ENCODE measurements at places on chromosomes 7 and 10.

DNA sequence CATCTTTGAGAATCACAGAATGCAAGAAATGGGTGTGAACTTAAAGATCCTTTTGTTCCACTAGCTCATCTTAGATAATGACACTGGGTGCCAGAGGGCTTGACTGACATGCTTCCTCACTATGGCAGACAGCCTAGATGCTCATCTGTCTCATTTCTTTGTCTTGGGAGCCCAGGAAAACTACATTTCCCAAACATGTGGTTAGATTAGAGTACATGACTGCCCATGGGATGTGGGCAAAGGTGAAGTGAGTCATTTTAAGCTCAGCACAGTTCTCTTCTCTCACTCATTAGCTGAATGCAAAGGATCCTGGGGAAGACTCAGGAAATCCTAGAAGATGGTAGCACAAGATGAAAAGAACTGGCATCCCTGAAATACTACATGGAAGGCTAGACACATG, 32.5 kb upstream of the TBX20 start:
- DNase-seq, result no peak

GRCh38 chr7:135716677-135717238, 11.2 kb downstream of the SLC13A4 start:
- DNase-seq, result no peak

GRCh38 chr7:83532219-83532618, 116.7 kb downstream of the SEMA3E start:
- DNase-seq, result no peak

- DNase-seq, result no peak
Measured at GRCh38 chr7:151010307-151011096, 13.8 kb downstream of the ATG9B start.

DNA sequence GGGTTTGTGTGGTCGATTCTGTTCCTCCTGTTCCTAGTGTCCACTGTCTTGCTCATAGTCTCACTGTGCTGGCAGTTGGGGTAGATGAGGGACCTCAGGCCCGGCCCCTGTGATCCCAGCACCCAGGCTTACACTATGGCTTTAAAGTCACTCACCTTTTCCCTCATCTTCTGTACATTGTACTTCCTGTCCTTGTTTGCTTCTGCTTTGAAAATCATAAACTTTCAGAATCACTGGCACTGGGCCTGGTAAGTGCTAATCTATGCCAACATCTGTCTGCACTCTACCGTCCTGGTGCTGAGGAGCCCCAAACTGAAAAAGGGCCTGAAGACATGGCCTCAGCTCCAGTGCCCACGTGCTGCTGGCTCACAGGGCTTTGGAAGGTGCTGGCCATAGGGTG, 5.7 kb upstream of the TAS2R60 start:
- no peak for DNase-seq

- DNase-seq, result peak; percentile 47
Measured at GRCh38 chr7:100655908-100656674, at the start of gene ACTL6B. Gene ACTL6B, minus strand, starts transcription at chr7:100656448. Its CDS starts 94 bp downstream, at chr7:100656354.

DNA sequence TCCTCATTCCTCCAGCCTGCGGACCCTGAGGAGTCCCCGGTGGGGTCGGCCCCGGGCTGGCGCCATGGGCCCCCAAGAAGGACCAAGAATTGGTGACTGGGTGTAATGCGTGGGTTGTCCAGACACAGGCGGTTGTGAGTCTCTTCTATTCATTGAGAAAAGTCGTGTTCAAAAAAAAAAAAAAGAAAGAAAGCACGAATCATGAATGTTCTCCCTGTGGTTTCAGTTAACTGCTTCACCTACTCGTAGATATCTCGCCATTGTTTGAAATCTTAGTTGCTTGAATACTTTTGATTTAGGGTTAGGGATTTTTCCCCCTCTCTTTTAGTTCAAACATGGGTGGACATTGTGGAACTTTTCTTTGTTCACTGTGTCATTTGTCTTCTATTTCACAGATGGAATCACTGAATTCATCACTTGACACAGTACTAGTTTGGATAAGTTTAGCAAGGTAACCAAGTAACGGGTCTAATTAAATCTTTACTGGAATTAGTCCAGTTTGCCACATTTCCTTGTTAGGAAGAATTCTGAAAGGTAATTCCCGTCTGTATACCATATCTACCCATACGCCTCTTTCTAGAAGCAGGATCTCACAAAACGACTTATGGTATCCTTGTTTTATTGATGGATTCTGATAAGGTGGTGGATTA, 775 bp downstream of the STARD3NL start:
- no peak for DNase-seq

DNA sequence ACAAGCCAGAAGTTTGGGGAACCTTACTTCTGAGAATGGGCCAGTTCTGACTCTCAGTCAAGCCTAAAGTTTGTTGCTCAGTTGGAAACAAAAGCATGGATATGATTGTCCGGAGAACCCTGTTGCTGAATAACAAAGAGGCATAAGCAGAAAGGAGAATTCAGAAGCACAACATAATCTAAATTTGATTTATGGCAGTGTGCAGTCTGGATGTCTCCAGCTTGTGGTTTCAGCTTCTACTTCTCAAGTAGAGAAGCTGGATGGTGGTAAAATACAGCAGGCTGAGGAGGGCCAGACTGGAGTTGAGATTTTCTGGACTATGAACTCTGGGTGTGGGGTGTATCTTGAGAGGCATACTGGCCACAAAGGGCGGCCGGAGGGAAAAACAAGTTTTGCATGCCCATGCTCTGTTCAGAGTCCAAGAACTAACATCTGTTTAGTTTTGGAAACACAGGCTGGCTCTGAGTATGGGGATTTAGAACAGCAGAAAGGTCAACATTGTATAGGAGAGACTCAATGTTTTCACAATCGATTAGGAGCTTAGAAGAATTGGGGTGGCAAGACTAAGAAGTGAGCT, 592.9 kb downstream of the CNTNAP2 start:
- no peak for DNase-seq

DNA sequence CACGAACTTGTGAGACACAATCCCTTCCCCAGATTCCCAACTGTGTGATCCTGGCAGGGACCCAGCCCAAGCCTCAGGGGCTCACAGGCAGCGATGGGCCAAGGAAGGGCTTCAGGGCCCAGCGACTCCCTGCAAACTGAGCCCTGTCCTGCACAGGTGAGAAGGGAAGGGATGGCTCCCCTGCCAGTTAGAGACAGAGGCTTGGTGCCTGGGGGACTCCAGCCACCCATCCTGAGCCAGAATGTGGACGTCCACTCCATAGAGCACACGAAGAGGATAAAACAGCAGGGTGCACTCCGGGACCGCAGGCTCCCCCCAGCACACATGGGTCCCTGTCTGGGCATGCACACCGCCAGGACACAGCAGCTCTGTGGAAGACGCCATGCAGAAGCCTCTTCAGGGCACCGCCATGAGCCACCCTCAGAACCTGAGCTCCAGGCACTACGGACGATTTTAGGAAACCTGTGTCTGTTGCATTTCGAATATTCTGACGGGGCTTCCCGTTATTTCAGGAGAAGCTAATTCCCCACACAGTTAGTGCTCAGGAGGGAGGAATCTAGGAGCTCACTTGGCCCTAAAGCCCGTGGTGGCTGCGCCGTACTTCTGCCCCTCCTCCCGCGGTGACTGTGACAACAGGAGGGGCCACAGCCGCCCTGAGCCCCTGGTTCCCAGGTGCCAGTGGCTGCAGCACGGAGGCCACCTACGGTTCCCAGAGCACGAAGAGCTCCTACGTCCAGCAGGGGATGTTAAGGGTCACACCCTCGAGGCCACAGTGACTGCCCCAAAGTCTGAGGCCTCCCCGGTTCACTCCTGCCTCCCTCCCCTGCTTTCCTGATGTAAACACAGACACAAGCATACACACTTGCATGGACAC, 326.0 kb downstream of the PTPRN2 start:
- DNase-seq, result no peak

DNA sequence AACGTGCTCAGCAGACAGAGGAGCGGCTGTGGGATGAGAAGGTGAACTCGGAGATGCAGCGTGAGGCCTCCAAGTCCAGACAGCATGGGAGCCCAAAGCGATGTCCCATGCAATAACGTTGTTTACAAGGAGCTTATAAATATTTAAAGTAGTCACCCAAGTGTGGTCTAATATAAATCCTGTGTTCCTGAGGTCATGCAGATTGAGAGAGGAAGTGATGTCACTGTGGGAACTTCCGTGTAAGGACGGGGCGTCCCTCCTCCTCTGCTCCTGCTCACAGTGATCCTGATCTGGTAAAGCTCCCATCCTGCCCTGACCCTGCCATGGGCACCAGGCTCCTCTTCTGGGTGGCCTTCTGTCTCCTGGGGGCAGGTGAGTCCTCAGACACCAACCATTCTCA, 94.7 kb upstream of the PRSS58 start:
- DNase-seq, result no peak

DNA sequence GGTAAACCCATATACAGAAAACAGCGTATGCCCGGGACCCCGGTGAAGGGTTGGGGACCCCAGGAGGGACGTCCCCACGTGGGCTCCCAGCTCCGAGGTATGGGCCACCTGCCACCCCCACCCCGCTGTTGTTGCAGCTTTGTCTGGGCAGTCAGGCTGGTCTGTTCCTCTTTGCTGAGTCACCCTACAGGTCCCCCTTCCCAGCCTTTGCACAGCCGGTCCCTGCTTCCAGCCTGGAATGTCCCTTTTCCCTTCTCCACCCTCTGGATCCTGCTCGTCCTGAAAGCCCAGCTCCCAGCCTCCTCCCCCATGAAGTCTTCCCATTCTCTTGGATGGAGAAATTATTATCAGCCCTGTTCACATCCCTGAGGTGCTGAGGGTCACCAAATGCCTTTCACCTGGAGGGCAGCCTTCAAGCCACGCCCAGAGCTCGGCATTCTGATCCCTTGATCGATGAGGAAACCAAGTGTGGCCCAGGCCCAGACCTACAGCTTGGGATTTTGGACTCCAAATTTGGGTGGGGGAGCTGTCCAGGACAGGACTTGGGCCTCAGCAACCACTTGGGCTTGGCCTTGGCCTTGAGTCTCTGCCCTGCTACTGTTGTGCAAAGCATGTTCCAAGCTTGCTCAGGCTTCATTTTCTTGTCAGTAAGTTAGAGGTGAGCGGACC, 2.6 kb downstream of the CLDN4 start:
- DNase-seq, result peak; percentile 31

GRCh38 chr10:102595897-102596296, 48.4 kb upstream of the TRIM8 start:
- DNase-seq, result no peak

DNA sequence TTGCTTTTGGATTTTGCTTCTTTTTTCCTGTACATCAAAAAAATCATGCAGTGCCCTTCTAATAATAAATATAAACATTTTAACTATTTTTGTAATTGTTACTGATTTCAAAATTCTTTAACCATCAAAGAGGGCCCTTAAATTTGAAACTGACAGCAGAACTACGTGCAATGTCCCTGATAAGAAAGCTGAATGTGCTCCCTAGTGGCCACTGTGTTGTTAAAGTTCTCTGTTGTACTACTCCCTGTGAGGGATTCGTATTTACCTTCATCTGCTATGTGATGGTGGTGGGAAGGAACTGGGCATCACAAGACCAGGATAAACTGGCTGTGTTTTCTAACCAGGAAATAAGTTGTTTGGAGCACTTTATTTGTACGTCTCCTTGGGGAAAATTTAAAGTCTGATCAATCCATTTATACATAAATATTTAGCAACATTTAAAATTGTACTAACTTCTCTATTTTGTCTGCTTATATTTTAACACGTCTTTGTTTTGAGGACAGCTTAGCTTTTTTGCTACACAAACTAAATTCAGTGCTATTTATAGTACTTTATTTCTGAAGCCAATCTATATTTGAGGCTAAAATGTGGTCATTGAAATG, 322.4 kb downstream of the HGF start:
- DNase-seq, result peak; percentile 23

- DNase-seq, result no peak
Measured at GRCh38 chr10:7188456-7189050, 222.3 kb downstream of the SFMBT2 start.

GRCh38 chr10:6202098-6202683, 541 bp upstream of the PFKFB3 start:
- DNase-seq, result no peak

- no peak for DNase-seq
Measured at GRCh38 chr7:69994218-69994617, 395.9 kb downstream of the AUTS2 start.

GRCh38 chr7:51665045-51665780, 348.6 kb upstream of the COBL start:
- DNase-seq, result no peak

- no peak for DNase-seq
Measured at GRCh38 chr10:75495434-75496190, 64.2 kb downstream of the LRMDA start.

- no peak for DNase-seq
Measured at GRCh38 chr10:117775526-117775925, 233.0 kb downstream of the EMX2 start.

- DNase-seq, result no peak
Measured at GRCh38 chr10:86753638-86754434, 2.6 kb upstream of the BMPR1A start.

DNA sequence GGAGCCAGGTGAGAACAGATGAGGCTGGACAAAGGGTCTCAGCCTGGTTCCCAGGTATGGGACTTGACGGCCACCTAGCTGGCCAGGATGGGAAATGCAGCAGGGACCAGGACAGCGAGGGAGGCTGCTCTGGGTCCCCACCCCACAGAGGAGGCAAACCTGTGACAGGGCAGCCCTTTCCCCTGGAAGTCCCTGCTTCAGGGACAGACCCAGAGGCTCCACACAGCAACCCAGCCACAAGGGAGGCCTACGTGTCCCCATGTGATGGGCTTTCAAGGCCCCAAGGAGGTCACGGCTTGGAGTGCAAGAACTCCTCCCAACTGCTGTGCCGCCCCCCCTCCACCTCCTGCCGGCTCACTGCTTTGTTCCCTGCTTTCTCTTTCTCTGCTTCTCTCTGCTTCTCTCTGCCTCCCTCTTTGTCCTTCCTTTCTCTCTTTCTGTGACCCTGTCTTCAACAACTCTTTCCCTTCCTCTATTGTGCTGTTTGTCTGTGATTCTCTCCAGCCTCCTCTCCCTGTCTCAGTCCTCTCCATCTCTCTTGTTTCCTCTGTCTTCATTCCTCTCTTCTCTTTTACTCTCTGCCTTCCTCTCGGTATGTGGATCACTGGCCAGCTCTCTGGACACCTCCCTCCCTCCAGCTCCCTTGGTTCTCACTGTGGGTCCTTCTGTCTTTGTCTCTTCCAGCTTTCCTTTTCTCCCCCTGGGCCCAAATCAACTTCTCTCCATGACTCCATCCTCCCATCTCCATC, 9.6 kb upstream of the EIF5AL1 start:
- DNase-seq, result no peak

- DNase-seq, result no peak
Measured at GRCh38 chr7:94393246-94394108, 1.2 kb upstream of the COL1A2 start.

- no peak for DNase-seq
Measured at GRCh38 chr7:149355390-149356048, 93.5 kb downstream of the ZNF783 start.
